Stimulated activated CD4-positive, alpha-beta T cell treated with anti-CD3 and anti-CD28 coated beads, Interleukin-2, amount 100 ng/mL, for 48 hours (primary cell): ENCODE measurements at places on chromosomes 1 and 21.
A peak's percentile ranks its signal among the peaks of the same experiment; 100 is the strongest.

- DNase-seq, result no peak
Observed at GRCh38 chr1:99728494-99729235, 37.8 kb downstream of the FRRS1 start.

- no peak for DNase-seq
Observed at GRCh38 chr1:64133036-64133435, 70.4 kb upstream of the UBE2U start.

- DNase-seq, result no peak
Observed at GRCh38 chr1:171247501-171247900, 793 bp upstream of the FMO1 start.

- DNase-seq, result no peak
Observed at GRCh38 chr1:186518822-186519381, 58.0 kb upstream of the PDC start.

- DNase-seq, result no peak
Observed at GRCh38 chr1:218275823-218276222, 9.3 kb upstream of the RRP15 start.

DNA sequence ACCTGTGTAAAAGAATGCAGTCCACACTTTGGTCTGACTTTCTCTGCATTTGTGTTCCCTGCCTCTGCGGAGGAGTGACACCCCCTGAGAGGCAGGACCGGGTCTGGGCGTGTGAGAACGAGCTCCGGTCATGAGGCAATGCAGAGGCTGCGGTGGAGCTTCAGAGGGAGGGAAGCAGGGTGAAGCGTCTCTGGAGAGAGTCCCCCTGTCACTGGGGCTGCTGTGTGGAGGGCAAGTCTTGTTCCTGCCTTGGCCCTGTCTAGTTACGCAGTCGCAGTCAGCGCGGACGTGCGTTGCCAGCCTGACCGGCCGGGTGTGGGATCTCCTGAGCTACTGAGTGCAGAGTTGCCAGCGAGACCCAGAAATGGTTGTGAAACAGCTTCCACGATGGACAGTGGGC is 48.5 kb downstream of the BACE2 start:
- no peak for DNase-seq

DNA sequence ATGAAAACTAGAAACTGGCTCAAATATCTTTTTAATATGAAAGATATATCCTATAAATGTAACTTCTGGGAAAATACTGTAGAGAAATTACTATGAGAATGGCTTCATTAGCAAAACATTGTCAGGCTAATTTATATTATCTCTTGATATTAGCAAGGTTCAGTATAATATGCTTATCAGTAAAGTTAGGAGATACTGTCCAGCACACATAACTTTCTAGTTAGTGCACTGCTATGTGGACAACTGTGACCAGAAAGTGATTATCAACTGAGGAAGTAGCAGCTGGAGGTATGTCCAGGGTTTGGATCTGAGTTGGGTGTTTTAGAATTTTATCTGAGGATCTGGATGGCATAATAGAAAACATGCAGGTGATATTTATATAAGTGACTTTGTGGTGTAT is 7.5 kb downstream of the LRRC8C start:
- no peak for DNase-seq

GRCh38 chr21:38661889-38662568 is 143.7 kb upstream of the ETS2 start:
- DNase-seq, result no peak

- DNase-seq, result no peak
Observed at GRCh38 chr1:231581859-231582258, 44.7 kb upstream of the DISC1 start.

DNA sequence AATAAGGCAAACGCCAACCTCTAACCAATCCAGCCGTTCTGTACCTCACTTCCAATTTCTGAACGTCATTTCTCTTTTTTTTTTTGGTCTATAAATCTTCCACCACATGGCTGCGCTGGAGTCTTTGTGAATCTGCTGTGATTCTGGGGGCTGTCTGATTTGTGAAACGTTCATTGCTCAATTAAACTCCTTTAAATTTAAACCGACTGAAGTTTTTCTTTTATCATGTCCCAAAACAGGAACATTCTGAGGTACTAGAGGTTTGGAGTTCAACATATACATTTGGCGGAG is 65.5 kb upstream of the BACH1 start:
- no peak for DNase-seq

DNA sequence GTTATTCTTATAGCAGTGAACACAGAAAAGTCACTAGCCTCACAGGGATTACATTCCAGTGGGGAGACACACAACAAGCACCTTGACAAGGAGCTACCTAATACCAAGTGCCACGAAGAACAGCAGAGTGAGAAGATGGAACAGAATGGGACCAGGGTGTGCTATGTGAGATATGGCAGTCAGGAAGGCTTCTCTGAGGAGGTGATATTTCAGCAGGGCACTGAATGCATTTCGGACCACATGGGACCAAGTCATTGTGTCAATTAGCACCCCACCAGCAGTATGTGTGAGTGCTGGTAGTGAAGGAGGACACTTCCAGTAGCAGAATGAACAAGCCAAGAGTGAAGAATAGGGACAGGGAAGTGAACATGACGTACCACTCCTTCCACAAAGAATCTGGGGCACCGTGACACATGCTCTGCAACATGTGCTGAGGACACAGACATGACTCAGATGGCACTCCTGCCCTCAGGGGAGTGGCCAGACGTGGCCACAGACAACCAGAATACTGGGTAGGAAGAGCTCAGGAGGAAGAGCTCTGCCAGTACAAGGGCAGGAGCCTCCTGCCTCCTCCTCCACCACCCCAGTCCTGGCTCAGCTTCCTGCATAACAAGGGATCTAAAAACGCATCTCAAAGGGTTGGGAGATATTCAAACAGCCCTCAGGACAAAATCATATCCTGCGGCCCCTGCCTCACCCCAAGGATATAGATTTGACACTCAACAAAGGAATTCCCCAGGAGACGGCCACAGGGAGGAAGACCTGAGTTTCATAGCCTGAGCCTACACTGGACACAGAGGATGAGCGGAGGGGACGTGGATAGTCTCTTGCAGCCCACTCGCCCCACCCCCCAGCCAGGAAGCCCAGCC is 102.5 kb downstream of the TRABD2B start:
- DNase-seq, result no peak

GRCh38 chr1:168742994-168743650 is 14.1 kb upstream of the DPT start:
- no peak for DNase-seq

DNA sequence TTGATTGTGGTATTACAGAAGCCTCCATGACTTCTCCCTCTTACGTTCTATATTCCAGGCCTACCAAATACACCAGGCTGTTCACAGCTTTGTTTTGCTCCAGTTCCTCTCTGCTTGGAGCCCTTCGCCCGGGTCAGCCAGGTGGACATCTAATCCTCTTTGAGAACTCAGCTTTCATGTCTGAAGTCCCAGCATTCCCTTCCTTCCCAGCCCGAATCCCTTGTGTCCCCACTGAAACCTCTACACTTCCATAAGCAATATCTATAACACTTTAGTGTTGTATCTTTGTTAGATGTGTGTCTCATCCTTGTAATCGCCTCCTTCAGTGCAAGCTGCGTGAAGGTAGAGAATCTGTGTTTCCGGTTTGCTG is 1.9 kb downstream of the RNF11 start:
- no peak for DNase-seq

DNA sequence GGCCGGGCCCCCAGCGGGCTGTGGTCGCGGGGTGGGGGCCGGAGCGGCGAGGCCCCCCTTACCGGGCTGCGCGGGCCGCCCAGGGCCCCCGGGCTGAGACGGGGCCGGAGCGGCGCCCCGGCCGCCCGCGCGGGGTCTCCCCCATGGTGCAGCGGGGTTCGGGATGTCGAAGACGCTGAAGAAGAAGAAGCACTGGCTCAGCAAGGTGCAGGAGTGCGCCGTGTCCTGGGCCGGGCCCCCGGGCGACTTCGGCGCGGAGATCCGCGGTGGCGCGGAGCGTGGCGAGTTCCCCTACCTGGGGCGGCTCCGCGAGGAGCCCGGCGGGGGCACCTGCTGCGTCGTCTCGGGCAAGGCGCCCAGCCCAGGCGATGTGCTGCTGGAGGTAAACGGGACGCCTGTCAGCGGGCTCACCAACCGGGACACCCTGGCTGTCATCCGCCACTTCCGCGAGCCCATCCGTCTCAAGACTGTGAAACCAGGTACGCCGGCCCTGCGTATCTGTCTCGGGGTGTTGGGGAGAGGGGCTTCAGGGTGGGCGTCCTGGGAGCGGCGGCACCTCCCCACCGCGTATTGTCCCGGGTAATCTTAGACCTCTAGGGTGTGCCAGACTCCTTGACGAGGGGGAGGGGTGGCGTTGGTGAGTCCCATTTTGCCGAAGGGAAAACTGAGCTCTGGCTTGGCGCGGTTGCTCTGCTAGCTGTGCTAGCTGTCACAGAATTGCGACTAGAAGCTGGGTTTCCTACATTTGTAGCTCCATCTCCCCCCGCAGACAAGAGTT is 745 bp downstream of the MAGI3 start:
- DNase-seq, result peak; percentile 47

DNA sequence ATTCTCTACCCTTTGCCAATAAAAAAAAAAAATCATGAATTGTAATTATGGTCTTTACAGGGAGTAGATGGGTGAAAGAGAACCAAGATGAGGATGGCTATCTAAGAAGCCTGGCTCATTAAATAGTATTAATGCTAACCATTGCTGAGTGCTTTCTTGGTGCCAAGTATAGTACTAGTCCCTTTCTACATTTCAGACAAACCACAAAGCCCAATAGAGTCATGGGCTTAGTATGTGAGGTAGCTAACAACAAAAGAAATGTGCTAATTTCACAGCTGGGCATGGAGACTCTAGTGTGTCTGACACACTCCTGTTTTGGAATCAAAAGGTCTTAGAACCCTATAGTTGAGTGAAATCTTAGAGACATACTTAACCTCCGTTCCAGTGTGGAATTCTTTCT is 84.5 kb upstream of the ESRRG start:
- DNase-seq, result no peak

DNA sequence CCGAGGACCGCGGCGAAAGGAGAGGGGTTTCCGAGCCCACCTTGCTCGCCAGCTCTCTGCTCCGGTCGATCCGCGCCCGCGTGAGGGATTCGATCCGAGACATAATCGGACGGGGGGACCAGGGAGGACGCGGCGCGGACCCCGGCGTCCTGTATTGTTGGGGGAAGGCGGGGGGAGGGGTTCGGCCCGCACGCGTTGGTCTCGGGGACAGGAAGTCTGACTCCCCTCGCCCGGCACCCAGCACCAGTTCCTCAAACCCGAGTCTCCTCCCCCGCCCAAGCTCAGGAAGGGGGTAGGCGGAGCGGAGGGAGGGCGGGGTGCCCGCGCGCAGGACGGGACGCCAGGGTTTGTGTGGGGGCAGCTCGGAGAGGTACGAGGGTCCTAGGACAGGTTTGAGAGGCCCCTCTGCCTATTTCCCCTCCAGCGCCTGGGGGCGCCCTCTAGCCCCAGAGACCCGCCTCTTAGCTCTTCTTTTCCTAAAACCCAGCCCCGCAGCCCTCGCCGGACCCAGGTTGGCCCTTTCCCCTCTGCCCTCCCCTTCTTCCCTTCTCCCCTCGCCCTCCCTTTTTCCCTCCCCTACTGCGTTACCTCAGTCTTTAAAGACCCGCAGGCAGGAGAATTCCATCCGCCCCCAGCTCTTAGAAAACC is at the start of gene ARHGEF2:
TSS of gene ARHGEF2 (minus strand) at position 223 of the 648 bp plus-strand sequence. CDS start at position 103, 120 bp downstream.
- peak; percentile 74 for DNase-seq

GRCh38 chr1:190101756-190102155 is 375.9 kb downstream of the BRINP3 start:
- no peak for DNase-seq

- DNase-seq, result no peak
Observed at GRCh38 chr21:44969066-44969670, 29.3 kb downstream of the SLX9 start.

- no peak for DNase-seq
Observed at GRCh38 chr1:11534846-11535245, 55.9 kb downstream of the DISP3 start.

GRCh38 chr1:226403201-226404034 is 4.5 kb downstream of the PARP1 start:
- no peak for DNase-seq

DNA sequence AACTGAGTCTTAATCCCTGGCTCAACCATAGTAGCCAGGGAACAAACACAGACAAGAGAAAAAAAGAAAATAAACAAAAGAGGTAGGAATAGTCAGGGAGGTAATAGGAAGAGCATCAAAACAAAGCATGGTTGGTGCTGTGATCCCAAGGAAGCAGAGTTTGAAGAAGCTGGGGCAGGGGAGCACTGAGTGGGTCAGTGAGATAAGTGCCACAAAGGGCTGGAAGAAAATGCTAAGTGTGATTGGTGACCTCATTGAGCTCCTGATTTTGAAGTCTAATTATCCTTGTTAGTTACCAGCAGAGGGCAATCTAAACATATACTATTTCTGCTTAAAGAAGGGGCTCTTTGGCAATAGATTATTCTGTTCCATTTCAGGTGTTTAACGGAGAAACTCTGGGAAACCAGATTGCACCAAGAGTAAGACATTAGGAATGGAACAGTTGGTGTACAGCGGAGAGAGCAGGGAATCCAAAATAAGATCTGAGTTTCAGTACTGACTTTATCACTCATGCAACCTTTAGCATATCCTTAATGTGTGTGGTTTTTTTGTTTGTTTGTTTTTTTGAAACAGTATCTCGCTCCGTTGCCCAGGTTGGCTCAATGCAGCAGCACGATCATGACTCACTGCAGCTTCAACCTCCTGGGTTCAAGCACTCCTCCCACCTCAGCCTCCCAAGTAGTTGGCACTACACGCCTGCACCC is 30.7 kb upstream of the KIAA1614 start:
- no peak for DNase-seq

DNA sequence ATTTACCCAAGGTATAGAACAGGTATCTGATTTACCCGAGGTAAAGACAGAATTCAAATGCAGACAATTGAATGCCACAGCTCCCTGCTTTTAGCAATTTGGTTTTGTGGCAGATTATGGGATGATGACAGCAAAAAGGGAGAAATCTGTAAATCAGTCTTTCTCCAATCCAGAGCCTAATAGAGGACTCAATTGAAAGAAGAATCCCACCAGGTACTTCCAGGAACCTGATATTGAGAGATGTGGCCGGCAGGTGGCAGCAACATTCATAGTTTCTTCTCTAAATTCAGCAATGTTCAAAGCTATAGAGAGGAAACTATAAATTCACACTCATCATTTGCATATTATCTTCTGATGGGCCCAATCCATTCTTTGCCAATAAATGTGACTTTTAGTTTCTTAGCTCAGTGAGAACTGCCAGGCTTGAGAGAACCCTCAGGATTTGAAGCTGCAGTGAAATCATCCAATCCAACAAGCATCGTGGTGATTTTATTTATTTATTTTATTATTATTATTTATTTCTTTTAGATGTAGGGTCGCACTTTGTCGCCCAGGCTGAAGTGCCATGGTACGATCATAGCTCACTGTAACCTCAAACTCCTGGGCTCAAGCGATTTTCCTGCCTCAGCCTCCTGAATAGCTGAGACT is 9.8 kb upstream of the PHACTR4 start:
- peak; percentile 64 for DNase-seq

GRCh38 chr1:183243161-183244050 is 57.3 kb downstream of the LAMC2 start:
- DNase-seq, result no peak

DNA sequence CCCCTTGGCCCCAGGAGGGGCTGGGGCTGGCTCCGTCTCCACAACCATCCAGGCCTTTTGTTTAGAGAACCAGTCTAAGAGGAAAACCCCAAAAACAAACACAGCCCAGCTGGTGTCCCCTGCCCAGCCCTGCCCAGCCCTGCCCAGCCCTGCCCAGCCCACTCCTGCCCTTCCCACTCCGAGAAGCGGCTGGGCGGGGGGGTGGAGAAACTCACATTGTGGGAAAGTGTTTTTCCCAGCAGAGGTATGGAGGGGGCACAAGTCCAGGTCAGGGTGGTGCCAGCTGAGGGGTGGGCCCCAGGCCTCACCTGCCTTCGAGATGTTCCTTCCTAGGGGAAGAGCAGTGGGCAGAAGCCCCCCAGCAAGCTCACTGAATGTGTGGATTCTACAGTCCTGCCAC is 10.0 kb upstream of the FAM131C start:
- DNase-seq, result no peak

GRCh38 chr21:34091032-34091431 is 17.7 kb downstream of the MRPS6 start:
- no peak for DNase-seq
